Body of pancreas (tissue), 4 donors: ENCODE measurements at places on chromosomes 2 and 18.

GRCh38 chr2:3493615-3494007 is 25.7 kb downstream of the ADI1 start:
- no peak for DNase-seq

- no peak for DNase-seq
Measured at GRCh38 chr2:157291018-157291417, 33.5 kb downstream of the GALNT5 start.

GRCh38 chr18:42094875-42095274 is 139.8 kb downstream of the PIK3C3 start:
- DNase-seq: no peak

DNA sequence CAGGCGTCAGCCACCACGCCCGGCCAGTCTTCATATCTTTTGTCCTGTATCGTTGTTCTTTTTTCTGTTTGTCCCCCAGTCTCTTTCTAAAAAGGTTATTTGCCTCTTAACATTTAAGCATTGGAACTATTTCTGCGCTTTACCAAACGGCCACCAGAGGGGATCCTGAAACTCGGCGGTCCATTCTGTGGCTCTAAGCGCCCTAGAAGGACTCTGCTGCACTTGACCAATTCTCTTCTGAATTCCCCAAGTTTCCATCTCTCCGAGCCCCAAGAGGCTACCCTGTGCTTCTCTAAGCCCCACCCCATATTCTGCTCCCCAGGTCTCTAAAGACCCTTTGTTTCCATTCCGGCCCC is 33.1 kb upstream of the REG3G start:
- DNase-seq: peak; percentile 58

DNA sequence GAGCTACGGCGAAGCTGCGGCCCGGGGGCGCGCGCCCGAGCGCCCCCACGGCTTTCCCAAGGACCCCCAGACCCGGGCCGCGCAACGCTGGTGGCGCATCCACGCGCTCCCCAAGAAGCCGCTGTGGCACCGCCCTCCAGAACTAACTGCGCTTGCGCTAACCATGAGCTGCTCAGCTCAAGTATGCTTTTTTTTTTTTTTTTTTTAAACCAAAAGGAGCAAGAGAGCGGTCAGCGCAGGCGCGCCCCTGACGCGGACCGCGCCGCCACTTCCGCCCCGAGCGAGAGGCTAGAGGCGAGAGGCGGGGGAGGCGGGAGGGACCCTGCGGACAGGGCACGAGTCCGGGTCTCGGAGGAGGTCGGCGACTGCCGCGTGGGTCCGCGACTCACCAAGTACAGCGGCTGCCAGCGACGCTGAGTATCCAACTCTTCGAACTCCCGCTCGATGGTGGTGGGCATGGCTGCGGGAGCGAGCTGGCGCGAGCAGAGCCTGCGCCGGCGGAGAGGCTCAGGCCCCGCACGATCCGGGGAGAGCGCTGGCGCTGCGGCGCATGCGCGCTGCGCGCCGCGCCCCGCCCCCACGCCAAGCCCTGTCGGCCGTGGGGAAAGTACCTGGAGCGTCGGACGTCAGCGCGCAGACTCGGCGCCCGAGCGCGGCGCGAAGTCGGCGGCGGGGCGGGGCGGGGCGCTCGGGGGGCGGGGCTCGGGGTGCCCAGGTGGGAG is at the start of gene PTPN2:
TSS of gene PTPN2 (minus strand) at position 554 of the 722 bp plus-strand sequence. CDS start at position 458, 96 bp downstream.
- DNase-seq: peak; percentile 96

DNA sequence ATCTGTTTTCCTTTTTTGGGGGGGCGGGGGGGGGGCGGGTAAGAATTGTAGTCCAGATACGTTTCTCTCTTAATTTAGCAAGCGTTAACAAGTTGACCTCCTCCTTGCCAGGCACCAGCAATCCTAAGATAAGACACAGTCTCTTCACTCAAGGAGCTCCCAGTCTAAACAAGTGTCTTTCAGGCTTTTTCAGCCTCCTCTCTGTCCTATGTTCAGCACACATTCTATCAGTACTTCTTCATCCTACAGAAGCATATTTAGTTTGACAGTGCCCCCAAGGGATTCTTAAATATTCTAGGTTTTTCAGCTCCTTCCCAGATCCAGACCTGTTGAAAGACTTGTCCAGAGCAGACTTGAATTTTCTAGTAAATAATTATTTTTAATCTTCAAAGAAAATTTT is 2.7 kb downstream of the PPP1CB start:
- no peak for DNase-seq

DNA sequence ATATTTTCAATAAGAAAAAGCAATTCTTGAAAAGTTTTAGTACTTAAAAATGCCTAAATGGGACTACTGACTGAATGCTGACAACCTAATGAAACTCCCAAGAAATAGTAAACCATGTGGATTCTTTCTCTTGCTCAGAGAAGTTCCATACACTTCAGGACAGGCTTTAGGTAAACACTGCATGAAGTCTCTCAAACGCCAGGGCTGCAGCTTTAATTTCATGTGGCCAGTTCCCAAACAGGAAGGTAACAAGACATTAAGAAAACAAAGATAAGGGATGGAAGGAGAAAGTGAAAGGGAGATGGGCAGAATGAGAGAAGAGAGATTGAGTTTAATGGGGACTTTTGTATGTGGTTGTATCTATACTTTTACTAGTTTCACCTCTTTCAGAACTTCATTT is 734.7 kb upstream of the PKDCC start:
- no peak for DNase-seq

DNA sequence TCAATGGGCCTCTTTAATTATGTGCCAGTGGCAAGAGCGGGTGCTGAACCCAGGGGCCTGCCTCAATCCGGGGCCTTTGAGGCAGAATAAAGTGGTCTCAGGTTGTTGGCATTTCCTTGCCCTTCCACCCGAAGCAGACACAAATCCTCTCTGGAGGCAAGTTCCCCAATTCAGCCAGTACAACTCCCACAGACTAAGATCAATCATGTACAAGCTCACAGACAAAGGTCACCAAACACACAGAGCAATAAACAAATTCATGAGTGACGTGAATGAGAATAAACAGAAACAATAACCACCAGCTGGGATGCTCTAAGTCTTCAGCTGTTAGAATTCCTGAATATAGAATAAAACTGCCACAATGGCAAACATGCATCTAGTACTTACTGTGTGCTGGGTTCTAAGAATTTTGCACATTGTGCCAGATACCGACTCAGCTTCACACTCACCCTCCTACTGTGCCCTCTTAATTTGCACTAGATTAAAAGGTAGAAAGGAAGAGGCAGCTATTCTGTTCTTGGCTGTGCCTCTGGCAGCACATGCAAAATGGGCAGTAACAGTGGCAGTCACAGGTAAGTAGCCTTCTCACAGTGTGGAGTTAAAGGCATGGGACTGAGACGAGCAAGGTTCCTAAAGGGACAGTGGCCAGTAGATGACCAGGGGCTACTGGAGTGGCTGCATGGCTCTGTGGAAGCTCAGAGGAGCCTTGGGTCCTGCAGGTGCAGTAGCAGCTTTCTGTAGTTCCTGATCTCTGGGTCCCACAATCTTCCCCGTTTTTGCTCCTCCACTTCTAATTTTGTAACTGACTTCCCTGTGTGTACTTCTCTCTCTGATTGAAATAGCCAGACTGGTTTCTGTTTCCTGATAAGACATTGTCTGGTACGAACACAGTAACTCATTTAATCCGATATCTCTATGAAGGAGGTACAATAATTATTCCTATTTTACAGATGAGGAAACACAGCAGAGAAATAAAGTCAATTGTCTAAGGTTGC is 34.6 kb upstream of the IL1B start:
- DNase-seq: no peak

DNA sequence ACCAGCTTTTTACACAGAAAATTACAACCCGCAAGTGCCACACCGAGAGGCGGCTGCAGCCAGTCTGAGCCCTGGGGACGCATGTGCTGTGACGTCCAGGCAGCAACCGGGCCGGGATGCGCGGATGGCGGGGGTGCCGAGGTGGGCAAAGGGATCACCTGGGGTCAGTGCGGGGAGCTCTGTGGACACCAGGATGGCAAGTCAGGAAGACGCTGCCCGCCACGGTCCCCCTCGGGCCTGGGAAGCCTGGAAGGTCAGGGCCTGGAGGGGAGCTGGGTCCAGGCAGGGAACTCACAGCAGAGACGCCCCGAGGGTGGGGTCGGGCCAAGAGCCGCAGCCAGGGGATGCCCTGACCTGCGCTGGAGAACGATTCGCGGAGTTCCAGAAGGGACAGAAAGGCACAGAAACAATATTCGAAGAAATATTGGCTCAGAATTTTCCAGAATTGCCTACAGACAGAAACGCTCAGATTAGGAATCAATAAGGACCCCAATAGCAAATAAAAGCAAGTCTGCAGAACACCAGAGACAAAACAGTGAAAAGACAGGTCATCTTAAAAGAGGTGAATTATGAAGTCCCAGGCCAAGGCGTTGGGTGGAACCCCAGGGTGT is 11.7 kb upstream of the KIF1A start:
- no peak for DNase-seq

- peak; percentile 79 for DNase-seq
Measured at GRCh38 chr18:50268022-50268747, 1.9 kb upstream of the CFAP53 start.

DNA sequence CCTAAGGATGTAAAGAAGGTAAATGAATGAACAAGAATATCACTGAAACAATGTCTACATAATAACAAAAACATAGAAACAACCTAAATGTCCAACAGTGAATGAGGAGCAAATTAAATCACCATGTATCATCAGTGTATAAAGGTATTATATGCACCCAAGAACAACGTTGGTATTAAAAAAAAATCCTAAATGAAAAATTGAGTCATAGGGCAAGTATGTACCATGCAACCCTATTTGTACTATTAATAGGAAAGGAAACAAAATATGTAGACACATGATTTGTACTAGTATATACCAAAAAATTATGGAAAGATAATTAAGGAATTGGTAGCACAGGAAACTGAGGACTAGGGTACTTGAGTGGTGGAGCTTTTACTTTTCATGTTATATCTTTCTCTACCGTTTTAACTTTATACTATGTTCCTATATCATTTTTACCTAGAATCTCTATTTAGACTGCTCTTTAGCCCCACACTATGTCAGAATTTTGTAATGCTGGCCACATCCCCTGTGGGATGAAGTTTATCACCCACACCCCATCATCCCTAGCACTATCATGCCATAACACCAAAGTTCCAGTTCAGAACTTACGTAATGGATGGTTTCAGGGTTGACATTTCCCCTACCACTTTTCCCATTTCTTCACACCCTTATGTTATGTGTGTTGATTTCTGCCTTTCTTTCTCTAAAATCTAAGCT is 25.6 kb downstream of the IKZF2 start:
- no peak for DNase-seq

- peak; percentile 93 for DNase-seq
Measured at GRCh38 chr2:102070058-102070642, 72.4 kb upstream of the IL1R1 start.

GRCh38 chr2:150274108-150274507 is 213.4 kb downstream of the RND3 start:
- no peak for DNase-seq

GRCh38 chr2:132270255-132270654 is 108.5 kb upstream of the ANKRD30BL start:
- DNase-seq: no peak

- DNase-seq: no peak
Measured at GRCh38 chr2:229996320-229996719, 72.4 kb downstream of the SLC16A14 start.
